ENCODE measurements at places on chromosomes 11 and 22.

DNA sequence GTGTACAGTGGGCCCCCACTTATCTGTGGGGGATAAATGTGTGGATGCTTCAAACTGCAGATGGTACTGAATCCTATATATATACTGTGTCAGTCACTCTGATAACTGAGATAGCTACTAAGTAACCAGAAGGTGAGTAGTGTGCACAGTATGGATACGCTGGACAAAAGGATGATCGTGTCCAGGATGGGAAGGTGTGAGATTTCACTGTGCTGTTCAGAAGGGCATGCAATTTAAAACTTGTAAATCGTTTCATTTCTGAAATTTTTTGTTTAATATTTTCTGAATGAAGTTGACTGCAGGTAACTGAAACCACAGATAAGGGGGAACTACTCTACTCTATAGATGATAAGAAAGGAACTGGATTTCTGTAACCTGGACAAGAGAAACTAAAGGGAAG, 52.1 kb upstream of the SESN3 start:
- DNase-seq = no peak

DNA sequence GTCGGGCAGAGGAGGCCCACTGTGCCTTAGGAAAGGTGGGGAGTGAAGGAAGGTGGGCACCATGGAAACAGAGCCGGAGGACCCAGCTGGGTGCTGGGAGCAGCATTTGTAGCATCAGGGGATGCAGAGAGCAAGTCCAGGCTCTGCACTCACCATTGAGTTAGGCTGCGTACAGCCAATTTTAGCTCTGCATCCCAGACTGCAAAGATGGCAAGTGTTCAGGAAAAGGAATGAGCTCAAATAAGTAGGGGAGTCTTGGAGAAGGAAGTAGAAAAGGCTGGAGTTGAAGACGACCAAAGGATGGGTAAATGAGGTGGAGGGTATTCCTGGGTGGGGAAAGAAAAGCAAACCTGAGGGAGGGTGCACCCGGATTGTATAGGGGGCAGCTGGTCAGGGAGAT, 31.6 kb upstream of the ETS1 start:
- no peak for DNase-seq

DNA sequence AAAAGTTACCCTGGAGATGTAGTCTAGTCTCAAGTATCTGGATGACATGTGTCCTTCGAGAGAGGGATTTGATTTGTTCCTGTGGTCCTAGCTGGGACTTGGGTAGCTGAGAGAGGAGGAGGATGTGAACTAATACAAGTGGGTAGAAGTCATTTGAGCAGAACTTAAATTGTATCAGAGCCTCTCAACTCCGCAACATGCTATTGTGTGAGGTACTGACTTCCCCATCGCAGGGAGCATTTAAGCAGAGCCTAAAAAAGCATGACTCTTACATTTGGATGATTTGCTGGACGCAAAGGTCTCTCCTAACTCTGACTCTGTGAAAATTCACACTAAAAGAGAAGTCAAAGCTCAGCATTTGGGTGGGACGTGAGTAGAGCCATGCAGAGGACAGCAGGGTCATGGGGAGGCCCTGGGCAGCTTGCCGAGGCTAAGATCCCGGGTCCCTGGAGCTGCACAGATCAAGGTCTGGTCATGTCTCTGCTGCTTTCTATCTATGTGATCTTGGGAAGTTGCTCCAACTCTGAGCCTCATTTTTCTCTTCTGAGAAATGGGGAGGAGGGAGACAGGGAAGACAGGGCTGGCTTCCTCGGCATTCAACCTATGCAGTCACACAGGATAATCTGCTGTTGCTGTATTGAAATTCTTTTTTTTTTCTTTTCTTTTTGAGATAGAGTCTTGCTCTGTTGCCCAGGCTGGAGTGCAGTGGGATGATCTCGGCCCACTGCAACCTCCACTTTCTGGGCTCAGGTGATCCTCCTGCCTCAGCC, 44.9 kb downstream of the CD82 start:
- no peak for DNase-seq

DNA sequence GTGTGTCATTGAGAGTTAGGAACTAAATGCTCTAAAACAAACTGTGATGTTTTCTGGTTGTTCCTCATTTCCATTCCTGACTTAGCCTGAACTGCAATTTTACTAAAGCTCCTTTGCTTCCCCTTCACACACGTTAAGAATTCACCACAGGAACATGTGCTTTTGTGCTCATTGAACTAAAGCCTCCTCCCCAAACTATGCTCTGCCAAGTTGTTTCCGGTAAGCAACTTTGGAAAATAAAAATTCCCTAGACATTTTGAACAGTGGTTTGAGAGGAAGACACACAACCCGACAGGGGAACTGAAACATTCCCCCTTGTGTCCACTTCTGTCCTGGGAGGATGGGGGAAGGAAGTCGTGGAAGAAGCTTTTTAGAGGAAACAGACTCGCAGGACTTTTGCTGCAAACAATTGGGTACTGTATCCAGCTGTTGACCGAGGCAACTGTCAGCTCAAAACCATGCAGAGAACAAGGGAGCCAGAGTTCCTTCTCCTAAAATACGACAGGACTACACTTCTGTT, 66.9 kb downstream of the GAB2 start:
- peak; percentile 59 for DNase-seq

- DNase-seq = no peak
Observed at GRCh38 chr11:100676901-100677300, 10.2 kb upstream of the ARHGAP42 start.

- DNase-seq = no peak
Observed at GRCh38 chr11:17725174-17725573, 5.8 kb downstream of the MYOD1 start.

DNA sequence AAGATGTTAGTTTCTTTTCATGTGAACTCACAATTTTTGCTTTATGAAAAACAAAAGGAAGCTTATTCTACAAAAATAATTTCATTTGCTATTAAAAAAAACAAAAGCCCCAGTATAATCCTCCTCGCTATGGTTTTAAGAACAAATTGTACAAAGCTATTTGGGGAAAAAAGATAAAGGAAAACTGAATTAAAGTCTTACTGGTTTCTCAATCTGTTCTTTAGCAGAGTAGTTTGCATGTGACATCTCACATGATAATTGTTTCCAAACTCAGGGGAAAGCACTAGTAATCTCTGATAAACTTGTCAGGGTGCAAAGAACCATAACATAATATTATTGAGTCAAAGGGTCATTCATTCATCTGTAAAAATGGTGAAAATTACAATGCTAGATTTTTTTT, 2.9 kb upstream of the DDI1 start:
- DNase-seq = no peak

GRCh38 chr22:33914699-33915098, 5.6 kb downstream of the LARGE1 start:
- no peak for DNase-seq

DNA sequence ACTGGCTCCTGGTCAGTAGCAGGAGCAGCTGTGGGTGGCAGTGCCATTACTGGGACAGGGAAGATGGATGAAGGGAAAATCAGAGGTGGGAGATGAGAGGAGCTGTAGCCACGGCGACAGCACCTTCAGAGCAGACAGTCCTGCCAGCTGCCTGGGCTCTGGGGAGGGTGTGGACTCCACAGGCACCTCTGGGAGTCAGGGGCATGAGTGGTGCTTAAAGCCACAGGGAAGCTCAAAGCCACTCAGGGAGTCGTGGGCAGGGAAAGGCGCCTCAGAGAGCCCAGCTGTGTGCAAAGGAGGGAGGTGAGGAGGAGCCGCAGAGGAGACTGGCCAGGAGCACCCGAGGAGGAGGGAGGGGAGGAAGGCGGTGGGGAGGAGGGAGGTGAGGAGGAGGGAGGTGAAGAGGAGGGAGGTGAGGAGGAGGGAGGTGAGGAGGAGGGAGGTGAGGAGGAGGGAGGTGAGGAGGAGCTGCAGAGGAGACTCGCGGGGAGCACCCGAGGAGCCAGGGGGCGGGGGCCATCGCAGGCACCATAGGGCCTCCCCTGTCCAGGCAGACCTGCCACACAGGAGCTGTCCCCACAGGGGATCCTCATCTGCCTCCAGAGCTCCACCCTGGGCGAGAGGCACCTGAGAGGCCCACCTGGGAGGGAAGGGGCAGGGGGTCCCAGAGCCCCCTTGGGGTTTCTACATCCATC, 977.6 kb downstream of the BRD1 start:
- no peak for DNase-seq

DNA sequence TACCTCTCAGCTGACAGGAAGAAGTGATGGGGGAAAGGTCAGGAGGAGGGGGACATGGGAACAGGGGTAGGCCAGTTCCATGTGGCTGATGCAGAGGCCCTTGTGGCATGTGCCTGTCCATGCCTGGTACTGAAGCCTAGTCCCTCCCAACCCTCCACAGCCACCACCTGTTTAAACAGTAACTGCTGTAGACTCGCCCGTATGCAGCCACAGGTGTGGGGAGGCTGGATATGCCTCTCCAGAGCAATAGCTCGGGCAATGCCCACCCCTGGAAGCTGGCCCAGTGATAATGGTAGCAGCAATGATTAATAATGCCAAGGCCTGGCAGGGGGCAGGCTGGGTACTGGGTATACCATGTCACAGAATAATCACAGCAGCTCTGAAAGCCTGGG, 2.3 kb downstream of the SMTN start:
- no peak for DNase-seq

- peak; percentile 96 for DNase-seq
Observed at GRCh38 chr11:694563-695287, at the start of gene DEAF1. TSS of gene DEAF1 (minus strand) at chr11:695222. CDS start at chr11:695047, 175 bp downstream.

- DNase-seq = no peak
Observed at GRCh38 chr22:35140879-35141745, 75.2 kb downstream of the ISX start.

GRCh38 chr22:47294576-47294975, 532.1 kb downstream of the TBC1D22A start:
- no peak for DNase-seq

DNA sequence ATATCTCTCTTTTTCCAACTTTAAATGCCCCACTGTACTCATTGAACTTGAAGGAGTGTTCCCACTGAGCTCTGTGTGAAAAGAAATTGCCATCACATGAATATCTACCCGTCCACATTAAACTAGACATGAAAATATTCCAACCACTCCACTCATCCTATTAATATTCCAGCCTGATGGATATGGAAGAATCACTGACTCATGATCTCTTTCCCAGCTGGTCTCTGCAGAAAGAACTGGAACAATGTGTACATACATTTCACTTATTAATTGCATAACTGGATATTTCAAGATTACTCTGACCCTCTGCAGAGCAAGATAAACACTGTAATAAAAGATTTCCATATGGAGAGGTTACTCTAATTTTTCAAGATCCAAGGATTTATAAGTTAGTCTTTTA, 711.1 kb upstream of the LRRC4C start:
- peak; percentile 78 for DNase-seq

GRCh38 chr11:120007144-120007543, 130.8 kb downstream of the TRIM29 start:
- DNase-seq = no peak

DNA sequence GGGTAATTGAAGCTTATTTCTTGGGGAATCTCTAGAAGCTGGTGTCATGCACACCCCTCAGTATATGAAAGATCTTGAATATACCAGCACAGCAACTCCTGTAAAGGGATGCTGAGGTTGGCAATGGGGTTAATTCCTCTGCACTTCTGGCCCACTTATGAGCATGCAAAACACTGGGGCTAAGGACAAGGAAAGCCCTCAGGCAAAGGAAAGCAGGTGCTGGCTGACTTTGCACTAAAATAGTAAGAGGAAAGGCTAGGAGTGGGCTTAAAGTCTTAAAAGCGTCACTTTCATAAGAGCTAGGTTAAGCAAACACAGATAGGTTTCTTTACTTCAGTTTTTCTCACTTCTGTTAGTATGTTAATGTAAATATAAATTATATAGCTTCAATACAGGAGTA, 572.6 kb upstream of the LUZP2 start:
- no peak for DNase-seq

- DNase-seq = no peak
Observed at GRCh38 chr11:46378296-46378695, 3.2 kb upstream of the MDK start.

GRCh38 chr11:89220684-89221339, 43.1 kb downstream of the TYR start:
- DNase-seq = no peak

DNA sequence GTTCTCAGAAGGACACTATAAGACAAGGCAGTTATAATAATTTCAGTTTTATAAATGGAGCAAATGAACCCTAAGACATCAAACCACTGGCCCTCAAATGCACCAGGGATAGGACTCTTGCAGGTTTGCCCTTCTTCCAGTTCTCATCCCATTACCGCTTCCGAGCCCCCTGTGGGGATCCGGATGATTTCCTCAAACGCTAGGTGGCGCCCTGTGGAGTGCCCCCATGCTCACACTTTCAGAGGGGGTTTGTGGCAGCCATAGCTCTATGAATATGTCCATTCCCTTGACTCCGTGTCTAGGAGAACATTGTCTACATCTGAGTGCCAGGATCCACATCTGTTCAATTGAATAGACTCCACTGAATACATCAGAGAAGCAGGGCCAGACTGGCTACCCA, 816.3 kb downstream of the NTM start:
- DNase-seq = no peak

DNA sequence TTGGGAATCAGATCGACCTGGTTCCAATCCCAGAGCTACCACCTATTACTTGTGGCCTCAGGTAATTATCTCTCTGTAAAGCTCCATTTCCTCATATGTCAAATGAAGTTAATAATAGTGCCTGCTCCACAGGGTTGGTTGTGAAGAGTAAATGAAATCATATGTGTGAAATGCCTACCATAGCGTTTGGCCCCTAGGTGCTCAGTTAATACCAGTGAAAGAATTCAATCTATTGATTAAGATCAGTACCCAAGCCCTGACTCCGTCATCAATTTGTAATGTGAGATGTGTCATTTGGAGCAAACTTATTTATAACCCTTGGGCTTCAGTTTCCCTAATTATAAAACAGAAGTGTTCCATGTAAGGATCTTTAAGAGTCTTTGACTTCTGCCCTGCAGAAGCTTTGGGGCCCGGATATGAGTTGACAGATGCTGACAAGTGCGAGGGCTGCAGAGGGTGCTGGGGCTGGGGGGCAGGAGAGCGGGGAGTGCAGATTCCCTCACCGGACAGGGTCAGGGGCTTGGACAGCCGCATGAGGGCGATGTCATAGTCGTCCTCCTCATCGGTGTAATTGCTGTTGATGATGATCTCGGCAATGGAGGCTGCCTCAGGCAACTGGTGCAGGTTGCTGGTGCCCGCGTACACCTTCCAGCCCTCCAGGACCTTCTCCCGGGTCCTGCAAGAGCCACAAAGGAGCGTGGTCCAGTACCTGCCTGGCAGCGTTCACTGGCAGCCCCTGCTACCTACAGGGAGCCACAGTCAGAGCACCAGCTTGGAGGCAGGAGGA, 20.9 kb downstream of the TMPRSS13 start:
- DNase-seq = no peak

GRCh38 chr11:12993626-12994025, 15.5 kb upstream of the RASSF10 start:
- DNase-seq = no peak

- no peak for DNase-seq
Observed at GRCh38 chr11:19187833-19188258, 13.9 kb downstream of the CSRP3 start.

- DNase-seq = peak; percentile 96
Observed at GRCh38 chr11:120306519-120307242, 18.4 kb upstream of the TLCD5 start.

DNA sequence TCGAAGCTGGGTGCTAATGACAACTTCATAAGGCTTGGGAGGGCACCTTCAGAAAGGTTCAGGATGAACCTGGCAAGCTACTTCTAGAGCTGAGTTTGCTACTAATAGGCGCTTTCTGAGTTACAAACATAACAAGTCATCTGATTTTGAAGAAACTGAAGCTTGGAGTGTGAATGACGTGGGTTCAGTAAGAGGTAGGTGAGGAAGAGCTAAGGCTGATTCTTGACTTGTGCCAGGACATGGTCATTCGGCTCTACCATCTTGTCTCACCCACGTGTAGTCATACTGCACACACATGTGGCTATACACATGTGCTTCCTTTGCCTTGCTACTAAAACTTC, 56.4 kb downstream of the SWAP70 start:
- DNase-seq = no peak
